ENCODE measurements at places on chromosomes 4 and X.

DNA sequence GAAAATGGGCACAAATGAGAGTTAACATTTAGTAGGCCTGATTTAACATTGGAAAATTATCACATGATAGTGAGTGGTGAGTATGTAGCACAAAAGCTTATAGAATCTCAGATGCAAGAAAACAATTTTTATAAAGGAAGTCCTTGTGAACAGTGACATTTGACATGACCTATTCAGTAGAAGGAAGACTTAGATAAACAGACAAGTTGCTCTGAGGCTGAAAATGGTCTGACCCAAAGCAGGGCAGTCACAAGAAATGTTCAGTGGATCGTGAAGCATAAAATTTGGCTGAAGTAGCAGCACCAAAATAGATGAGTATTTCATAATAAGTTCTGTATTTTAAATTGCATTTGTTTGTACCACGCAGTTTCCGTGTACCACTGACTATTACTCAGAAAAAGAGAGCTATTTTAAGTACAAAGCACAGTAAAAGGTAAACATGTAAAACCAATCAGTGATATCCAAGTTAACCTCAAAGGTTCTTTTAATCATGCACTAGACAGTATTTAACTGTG, 605.7 kb upstream of the PABPC4L start:
- no peak for DNase-seq

DNA sequence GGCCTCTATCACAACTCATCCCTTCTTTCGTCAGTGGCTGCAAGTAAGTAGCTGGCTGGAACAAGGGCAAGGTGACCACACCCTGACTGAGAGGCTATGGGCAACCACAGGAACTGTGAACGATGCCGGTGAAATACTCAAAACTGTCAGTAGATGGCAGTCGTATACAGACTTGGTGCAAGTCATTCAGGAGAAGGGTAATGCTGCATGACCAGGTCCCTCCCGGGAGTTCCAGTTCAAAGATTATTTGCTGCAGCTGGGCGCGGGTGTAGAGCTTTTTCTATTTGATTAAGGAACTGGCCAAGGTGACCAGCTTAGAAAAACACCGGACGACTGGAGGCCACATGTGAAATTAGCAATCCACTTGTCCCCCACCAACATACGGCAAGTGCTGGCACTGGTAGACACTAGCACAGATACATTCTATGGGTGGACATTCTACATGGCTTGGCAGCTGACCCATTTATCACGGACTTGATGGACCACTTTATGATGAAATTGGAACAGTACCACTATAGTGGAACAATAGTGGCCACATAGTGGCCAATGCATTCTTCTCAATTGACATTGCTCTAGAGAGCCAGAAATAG, 726.6 kb downstream of the TRAM1L1 start:
- DNase-seq: peak; percentile 27

- no peak for DNase-seq
Observed at GRCh38 chrX:137982472-137983172, 416.7 kb downstream of the ZIC3 start.

GRCh38 chr4:165402375-165402774, 23.6 kb downstream of the CPE start:
- DNase-seq: no peak

GRCh38 chr4:55926610-55927009, 22.1 kb upstream of the CEP135 start:
- DNase-seq: no peak

DNA sequence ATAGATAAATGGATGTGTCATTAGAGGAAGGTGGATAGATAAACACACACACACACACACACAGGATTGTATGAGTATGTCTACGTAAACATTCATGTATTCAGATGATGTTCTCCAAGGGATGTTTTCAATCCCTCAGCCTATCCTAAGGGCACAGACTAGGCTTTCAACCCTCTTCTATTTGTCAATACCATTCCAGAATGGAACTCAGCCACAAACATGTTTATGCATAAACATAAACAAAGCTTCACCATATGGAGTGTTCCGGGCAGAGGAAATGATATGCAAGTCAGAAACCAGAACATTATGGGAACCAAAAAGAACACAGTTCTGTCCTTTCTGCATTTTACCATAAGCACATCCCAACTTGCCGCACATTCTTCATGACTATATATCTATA, 25.0 kb downstream of the CRMP1 start:
- no peak for DNase-seq

Measured in epithelial cell of prostate (primary cell).